ENCODE measurements at places on chromosomes 4 and X.
A peak's percentile ranks its signal among the peaks of the same experiment; 100 is the strongest.

DNA sequence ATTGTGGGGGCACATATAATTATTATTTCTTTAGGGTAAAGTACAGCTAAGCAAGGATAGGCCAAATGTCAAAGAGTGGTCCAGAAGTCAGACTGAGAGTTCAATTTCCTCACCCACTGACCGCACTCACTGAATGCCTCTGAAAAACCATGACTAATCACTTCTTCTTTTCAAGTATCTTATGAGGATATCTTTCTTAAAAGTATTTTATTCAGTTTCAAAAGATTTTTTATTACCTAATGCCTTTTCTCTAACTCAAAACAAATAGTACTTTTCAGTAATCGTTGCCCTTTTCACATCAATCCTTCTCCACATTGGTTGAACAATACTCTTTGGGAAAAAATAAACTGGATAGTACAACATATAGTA is 61.7 kb upstream of the CAMK2D start:
- no peak for DNase-seq

DNA sequence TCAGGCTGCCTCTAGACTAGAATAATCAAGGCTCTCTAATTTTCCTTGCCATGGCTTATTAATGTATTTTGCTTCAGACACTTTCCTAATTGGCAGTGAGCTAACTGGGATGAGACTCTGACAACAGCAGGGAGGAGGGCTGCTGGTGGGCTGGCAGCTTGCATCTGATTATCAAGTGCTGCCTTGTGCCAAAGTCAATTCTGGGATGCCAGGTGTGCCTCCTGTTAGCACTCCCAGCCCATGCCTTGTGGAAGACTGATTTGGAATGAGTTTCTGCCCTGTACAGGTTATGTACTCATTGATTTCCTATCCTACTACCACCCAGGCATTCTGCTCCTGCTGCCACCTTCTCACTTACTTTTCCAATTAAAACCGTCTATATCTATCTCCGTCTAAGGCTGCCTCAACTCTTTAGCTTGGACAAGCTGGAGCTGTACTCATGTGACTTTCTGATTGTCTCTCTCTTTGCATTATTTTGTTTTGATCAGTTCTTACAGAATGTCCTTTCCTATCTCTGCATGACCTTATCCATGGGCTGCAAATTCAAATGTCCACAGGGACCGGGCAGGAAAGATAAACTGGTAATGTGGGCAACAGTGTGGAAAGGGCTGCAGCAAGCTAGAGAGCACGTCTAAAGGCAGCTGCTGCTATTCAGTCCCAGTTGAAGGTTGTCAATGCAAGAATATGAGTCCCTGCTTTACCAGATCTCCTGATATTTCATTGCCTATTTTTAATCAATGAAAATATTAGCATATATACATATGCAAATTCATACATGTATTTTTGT is 112.6 kb downstream of the GABRA2 start:
- no peak for DNase-seq

GRCh38 chrX:267771-268261 is 13.4 kb upstream of the PLCXD1 start:
- DNase-seq = no peak

GRCh38 chr4:181908168-181908567 is 335.0 kb upstream of the TENM3 start:
- no peak for DNase-seq

- DNase-seq = no peak
Observed at GRCh38 chrX:45840411-45840950, 639.8 kb upstream of the DIPK2B start.

DNA sequence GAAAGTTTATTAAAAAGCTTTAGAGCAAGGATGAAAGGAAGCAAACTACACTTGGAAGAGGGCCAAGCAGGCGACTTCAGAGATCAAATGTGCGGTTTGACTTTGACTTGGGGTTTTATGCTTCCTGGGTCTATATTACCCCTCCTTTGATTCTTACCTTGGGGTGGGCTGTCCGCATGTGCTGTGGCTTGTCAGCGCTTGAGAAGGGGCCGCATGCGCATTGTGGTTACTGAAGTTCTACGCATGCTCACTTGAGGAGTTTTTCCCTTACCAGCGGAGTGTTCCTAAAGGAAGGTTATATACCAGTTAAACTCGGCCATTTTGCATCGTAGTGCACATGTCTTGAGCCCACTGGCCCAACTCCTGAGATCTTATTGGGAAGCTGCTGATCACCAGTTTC is 9.9 kb downstream of the ZNF157 start:
- peak; percentile 1 for DNase-seq

DNA sequence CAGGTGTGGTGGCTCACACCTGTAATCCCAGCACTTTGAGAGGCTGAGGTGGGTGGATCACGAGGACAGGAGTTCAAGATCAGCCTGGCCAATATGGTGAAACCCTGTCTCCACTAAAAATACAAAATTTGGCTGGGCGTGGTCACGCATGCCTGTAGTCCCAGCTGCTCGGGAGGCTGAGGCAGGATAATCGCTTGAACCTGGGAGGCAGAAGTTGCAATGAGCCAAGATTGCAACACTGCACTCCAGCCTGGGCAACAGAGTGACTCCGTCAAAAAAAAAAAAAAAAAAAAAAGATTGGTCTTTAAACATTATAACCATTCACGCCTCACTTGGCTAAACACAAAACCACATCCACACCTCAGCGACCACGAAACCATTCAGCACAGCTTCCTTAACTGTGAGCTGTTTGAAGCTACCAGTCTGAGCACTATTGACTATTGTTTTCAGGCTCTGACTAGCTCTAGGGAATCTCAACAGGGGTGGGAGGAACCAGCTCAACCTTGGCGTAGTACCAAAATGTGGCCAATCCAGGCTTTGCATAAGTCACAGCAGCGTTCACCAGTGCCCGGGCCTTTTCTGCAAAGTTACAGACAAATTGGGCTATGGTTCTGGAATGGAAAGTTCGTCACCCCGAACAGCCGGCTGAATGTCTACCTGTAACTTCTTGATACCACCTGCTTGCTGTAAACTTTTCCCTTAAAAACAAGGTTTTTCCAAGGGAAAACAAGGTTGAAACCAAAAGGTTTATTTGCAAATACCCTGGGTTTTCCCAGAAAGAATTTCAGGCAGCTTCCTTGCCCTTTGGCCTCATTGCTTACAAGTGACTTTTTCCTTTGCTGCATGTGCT is 73.6 kb upstream of the DHX15 start:
- DNase-seq = no peak

DNA sequence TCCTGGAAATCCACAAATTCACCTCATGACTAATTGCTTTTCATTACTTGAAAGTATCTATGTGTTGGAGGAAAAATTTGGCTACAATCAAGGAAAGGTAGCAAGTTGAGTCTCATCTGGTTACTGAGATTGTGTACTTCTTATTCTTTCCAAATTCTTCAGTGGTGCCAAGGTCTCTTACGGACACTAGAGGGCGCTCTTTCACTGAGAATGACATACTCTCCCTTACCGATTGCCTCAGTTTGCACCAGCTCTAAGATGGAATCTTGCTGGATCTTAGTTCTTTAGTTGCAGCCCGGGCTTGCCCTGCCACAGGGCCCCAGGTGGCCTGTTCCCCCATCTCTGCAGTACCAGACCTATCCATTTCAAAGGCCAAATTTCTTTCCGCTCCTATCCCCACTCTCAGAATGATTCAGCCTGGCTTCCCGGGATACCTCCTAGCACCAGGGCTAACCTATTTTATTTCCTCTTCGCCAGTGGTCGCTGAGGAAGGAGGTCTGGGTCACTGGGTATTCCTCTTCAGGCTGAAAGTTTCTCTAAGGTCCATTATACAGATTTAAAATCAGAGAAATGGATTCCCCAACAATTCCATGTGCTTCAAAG is 24.6 kb upstream of the GPR50 start:
- DNase-seq = peak; percentile 17

- no peak for DNase-seq
Observed at GRCh38 chr4:21948347-21949072, at the start of gene KCNIP4. Gene KCNIP4, minus strand, starts transcription at chr4:21948772.

GRCh38 chrX:44261286-44261685 is 82.2 kb downstream of the EFHC2 start:
- DNase-seq = no peak

GRCh38 chr4:158050942-158051341 is 121.9 kb downstream of the GASK1B start:
- no peak for DNase-seq

- DNase-seq = no peak
Observed at GRCh38 chr4:184102488-184102887, 115.2 kb downstream of the ENPP6 start.

DNA sequence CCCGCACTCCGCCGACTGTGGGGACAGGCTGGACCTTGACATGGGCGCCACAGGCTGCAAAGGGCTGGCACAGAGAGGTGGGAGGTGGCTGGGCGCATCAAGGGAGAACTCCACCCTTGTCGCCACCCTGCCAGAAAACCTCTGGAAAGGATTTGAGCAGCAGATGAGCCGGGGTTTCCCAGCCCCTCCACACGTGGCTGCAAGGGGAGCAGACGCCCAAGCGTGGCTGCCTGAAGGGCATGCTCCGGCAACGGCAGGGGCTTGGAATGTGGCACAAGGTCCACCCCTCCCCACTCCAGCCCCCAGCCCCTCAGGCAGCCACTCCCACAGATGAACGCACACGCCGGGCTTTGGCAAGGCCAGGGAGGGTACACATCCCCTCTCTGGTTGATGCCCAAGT is 4.6 kb downstream of the BGN start:
- no peak for DNase-seq

DNA sequence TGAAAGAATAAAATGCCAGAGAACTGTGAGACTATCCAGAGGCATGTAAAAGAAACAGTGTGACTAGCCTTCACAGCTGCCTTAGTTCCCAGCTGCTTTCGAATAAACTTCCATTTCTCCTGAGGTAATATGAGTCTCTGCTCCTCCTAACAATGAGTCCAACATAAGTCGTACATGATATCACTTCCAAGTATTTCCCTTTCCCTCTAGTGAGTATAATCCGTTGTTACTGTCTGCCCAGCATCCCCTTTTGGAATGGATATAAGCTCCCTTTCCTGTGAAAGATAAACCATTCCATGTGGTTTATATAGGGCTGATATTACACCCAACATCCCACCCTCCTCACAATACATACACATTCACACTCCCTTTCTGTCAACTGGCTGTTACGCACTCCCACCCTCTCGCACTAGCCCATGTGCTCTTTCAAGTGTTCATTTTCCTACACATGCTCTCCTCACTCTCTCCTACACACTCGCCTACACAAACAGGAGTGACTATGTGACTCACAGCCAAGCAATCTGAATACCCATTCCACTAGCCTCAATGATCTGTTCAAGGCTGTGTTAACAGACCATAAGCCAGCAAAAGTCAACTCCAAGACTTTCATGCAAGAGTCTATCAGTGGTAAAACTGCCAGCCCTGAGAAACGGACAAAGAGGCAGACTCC is 5.0 kb downstream of the NAF1 start:
- no peak for DNase-seq

DNA sequence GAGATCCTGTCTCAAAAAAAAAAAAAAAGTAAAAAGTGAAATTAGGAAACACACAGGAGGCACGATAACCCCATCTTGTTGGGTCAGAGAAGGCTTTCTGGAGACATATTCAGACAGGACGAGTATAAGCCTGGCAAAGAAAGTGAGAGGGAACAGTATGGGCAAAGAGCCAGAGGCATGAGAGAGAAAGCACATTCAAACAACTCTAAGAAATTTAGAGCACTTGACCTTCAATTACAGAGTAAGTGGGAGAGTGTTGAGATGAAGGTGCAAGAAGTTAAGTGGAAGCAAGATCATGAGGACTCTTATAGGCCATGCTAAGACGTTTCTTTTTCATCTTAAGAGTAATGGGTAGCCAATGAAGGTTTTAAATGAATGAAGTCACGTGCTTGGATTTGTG is 70.4 kb downstream of the ELOVL6 start:
- no peak for DNase-seq

DNA sequence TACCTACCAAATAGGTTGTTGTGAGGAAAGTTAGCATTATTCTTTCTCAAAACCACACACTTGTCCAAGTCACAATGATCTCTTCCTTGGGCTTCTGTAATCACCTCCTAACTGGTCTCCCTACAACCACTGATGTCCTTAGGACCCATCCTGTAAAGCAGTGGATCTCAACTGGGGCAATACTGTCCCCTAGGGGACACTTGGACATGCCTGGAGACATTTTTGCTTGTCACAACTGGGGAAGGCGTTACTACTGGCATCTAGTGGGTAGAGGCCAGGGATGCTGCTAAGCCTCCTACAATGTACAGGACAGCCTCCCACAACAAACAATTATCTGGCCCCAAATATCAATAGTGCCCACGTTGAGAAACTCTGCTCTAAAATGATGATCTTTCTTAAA is 118.7 kb upstream of the AP1S2 start:
- no peak for DNase-seq

GRCh38 chrX:135531813-135532212 is 11.4 kb downstream of the INTS6L start:
- DNase-seq = no peak

GRCh38 chr4:168498251-168498650 is 1.4 kb downstream of the PALLD start:
- DNase-seq = no peak

DNA sequence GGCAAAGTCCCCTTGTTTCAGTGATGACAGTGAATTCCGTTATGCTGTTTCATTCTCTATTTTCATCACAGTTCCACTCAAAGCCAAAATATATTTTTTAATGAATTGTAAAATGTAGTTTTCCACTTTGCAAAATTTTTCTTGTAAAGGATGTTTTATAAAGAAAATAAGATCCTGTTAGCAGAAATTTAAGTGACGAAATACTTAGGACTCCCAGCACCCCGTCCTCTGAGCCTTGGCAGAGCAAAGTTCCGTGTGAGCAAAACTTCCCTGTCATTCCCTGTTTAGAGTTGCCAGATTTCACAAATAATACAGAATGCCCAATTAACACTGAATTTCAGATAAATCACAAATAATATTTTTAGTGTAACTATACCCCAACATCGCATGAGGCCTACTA is 81.0 kb upstream of the RBPJ start:
- no peak for DNase-seq

DNA sequence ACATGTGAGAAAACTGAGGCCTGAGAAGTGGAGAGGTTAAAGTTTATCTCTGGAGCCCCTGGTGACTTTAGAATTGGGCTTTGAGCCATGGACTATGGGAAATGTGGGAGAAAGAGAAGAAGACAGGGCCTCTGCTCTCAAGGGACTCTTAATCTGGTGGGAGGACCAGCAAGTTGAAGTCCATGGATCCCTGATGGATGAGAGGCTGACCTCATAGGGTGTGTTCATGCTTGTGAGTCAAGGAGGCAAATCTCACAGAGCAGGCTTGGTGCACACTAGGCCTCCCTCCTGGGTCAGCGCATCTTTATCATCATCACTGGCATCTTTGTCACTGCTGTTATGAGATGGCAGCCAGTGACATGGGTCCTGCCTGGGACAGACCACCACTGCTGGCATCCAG is 211.9 kb downstream of the AFAP1 start:
- no peak for DNase-seq

DNA sequence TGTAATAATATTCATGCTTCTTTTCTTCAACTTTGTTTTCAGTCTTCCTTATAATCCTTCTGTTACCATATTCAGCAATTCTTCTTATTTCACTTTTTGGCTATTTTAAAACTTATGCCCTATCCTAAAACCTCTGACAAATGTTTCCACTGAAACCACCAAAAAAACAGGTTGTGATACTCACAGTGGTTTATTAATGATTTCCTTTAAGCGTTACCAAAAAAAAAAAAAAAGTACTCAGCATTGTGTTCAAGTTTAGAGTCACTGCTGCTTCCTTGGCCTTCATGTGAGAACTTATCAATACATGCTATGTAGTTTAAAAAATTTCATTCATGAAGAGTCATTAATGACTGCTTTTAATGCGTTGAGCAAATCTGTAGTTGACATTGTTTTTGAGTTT is 35.4 kb upstream of the UGT2A3 start:
- no peak for DNase-seq
